Lower leg skin (tissue), 4 donors: ENCODE measurements at places on chromosomes 16 and 17.

- DNase-seq, result peak; percentile 80
These were observed 9.3 kb upstream of the TNFRSF17 start for GRCh38 chr16:11955713-11956123.

GRCh38 chr16:88839026-88839529, 17.7 kb downstream of the GALNS start:
- no peak for DNase-seq

DNA sequence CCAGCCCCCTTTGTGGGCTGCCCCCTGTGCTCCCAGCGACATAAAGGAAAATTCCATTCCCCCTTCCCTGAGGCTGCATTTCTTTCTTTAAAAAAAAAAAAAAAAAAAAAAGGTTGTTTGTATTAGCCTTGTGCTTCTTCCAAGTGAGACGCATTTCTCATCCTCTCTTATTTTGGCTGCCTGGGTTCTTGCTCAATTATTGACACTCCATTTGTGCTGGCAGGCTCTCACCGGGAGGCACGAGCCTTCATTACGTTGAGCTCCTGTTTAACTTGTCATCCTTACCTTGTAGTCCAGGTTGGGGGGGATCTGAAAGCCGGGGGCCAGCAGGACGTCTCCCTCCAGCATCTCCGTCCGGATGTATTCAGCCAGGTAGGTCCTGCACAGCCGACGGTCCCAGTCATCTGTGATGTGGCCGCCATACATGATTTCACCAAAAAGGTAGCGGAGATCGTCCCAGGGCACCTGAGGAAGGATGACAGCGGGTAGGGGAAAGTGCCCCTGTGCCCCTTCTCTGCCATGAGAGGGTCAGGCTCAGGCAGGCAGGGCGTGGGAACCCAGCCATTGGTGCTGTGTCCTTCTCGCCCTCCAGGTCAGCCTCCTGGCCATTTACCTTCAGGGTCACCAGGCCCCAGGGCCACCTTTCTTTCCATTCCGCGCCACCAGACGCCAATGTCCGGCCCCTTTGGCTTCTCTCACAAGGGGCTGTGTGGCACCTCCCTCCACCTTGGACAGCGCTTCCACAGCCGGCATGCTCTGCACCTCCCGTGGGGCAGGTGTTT, 50.6 kb downstream of the PGS1 start:
- no peak for DNase-seq

DNA sequence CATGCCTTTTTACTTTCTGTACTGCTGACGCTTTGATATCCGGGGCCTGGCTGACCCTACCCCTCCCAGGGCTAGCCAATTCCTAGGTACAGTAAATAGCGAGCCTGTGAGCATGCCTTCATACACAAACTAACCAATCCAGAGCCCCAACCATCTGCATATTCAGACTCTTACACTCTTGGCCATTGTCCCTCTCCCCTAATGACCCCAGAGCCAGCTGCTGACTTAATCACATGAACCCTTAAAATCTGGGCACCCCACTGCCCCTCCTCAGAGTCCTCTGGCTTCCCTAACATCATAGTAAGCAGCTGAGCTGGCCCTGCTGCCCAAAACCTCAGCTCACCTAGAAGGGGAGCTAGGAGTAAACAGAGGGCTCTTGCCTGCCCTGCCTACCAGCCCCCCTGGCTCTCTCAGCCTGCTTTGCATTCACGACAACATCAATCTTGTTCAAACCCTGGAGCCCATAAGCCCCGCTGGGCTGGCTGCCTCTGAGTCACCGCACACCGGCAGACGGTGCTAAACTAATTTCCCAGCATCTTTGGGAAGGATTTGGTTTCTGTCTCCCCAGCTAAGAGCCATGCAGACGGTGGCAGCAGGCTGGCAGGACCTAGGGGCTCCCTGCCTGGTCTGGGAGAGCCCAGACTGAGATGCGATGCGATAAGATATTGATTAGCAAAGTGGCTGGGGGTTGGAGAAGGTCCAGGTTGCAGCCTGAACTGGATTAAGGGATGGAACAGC, 63.2 kb downstream of the CLEC19A start:
- no peak for DNase-seq

- DNase-seq, result no peak
These were observed 36.6 kb upstream of the ACSM2B start for GRCh38 chr16:20612551-20613480.

DNA sequence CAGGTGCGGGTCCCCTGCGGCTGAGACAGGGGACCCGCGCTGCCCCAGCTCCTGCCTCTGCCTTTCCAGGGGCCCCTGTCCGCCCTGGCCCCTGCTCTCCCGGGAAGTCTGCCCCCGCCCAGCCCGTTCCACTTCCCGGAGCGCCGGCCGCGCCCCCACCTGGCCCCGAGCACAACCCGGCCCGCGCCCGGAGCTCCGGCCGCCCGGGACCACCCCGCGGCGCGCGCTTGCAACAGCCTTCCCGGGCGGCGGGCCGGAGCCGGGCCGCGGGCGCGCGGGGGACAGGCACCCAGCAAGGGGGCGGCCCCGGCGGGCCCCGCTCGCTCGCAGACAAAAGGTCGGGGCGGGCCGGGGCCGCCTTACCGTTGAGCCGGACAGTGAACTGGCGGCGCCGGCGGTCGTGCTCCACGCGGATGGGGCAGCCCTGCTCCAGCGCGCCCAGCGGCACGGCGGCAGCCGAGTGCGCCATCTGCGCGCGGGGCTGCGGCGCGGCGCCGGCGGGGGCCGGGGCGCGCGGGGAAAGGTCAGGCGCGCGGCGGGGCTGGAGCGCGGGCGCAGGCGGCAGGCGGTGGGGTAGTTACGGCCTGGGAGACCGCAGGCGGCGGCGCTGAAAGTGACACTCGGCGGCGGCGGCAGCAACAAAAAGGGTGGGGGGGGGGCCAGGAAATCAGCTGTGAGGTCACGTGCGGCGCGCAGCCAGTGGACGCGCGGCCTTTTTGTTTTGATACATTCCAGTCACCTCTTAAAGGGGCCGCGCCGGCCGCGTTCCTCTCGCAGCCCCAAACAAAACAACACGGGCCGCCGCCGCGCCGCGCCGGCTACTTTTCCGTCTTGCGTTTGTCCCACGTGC, at the start of gene NATD1:
NATD1 (minus strand) TSS at position 615 of the 850 bp plus-strand sequence; CDS start at position 469, 146 bp downstream.
- DNase-seq, result peak; percentile 86

DNA sequence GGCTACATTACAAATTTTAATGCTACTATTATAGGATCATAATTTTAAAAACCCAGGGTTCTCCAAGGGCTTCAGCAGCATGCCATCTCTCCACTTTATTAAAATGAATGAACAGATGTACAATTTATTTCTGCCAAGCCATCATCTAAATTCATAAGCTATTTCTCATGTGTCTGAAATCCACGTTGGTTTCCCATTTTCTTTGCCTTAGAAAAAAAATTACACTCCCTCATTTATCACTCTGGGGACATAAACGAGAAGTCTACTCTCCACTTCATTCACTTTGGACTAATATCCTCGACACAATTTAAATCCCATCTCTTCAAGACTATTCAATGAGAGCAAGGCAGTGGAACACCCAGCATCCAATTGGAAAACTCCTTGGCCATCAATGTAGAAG, 178.4 kb upstream of the HSBP1 start:
- no peak for DNase-seq

- peak; percentile 31 for DNase-seq
These were observed 3.1 kb upstream of the GSE1 start for GRCh38 chr16:85610059-85610445.

GRCh38 chr16:68081861-68082628, 3.1 kb upstream of the NFATC3 start:
- DNase-seq, result no peak
